Inflammatory macrophage treated with lipopolysaccharide for 4 hours (primary cell): ENCODE measurements at places on chromosomes 11 and 22.

GRCh38 chr11:45189230-45189629, 42.8 kb downstream of the PRDM11 start:
- DNase-seq, result no peak

- DNase-seq, result no peak
Observed at GRCh38 chr11:132361011-132361550, 990.7 kb downstream of the NTM start.

DNA sequence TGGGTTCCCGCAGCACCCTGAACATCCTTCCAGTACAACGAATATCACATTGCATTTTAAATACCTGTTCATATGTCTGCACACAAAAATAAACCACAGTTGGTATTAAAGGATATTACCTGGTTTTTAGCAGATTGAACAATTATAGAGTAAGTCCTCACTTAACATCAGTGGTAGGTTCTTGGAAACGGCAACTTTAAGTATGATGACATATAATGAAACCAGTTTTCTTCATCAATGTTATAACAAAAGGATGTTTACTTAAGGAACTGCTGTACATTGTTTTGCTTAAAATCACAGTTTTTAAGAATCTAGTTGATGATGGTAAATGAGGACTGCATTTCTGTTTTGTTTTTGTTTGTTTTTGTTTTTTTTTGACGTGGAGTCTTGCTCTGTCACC, 28.0 kb downstream of the TRIM66 start:
- DNase-seq, result no peak

DNA sequence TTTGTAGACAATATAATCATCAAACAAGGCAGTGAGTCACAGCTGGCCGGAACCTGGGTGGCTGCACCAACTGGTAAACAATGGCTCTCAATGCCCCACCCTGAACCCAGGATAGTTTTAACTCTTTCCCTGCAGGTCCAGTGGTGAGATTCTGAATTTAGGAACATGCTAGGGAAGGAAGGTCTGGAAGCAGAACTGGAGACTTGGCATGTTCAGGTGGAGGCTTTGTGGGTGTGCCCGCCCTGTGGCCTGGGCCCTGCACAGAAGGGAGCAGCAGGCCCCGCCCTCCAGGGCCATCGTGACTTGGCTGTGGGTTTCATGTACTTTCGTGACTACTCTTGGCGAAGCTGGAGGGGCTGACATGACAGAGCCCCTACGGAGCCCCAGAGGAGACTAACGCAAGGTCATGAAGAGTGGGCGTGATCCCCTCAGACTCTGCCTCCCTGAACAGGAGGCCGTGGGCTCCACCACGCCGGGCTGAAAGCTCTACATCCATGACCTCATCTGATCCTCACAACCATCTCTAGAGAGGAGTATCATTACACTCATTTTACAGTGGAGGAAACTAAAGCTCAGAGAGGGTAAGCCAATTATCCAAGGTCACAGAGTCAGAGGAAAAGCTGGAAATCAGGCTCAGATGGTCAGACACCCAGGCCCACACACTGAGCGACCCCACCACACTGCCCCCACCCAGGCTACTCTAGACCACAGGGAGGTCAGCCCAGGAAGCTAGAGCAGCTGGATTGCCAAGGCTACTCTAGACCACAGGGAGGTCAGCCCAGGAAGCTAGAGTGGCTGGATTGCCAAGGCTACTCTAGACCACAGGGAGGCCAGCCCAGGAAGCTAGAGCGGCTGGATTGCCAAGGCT, 27.3 kb downstream of the MAFF start:
- peak; percentile 26 for DNase-seq

- DNase-seq, result no peak
Observed at GRCh38 chr11:24226606-24227005, 270.2 kb upstream of the LUZP2 start.

DNA sequence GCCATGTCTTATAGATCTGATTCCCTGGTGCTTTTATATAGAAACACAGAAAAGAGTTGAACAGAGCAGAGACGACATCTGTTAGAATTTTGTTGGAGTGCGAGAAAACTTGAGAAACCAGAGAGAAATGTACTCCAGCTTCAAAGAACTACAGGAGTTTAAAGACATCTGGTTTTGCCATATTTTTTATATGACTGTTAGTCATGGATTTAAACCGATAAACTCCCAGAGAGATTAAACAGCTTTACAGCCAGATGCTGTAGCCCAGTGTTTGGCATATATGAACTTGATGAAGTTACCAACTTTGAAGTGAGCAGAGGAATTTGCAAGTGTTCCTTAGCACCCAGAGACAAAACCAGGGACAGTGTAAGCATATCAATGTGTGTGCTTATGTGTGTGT, 1083.1 kb downstream of the LRRC4C start:
- DNase-seq, result no peak

DNA sequence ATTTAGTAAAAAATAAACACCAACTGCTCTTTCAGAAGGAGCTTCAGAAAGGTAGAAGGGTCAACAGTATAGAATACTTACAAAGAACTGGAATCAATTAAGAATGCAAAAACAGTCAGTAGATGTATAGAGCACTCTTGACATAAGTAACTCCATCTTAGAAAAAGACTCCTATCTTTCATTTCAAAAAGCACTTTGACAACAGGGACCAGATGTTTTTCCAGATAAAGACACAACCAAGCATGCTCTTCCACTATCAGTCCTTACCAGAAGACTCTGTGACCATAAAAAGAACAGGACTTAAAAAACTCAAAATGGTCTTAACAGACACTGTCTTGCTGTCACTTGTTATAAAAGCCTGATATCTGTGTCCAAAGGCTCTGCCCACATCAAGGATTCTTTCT, 5.2 kb downstream of the SLC25A17 start:
- no peak for DNase-seq

DNA sequence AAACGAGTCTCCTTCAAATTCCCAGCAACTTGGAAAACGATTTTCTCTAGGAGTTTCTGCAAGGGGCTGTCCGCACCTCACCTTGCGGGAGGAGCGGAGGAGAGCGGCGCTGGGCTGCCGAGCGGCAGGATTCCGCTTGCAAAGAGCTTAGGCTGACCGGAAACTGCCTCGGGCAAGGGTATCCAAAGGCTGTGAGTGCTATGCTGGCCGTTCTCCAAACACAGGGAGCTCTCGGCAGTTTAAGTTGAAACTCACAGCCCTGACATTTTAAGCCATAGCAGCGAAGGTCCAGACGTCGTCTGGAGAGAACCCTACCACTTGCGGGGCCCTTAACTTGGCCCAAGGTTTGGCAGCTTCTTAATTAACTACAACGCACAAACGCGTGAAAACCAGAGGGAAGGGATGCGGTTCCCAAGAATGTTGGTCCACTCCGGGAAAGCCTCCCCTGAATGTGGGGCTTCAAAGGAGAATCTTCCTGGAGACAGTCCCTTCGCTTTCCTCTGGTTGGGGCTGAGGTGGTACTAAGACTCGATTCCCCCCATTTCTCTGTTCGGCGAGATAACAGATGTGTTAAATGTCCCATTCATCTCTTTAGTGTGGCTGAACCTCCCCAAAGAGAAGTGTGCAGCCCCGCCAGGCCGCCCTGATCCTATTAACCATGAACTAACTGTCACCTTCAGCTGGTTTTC, 1.1 kb upstream of the DBX1 start:
- DNase-seq, result no peak

DNA sequence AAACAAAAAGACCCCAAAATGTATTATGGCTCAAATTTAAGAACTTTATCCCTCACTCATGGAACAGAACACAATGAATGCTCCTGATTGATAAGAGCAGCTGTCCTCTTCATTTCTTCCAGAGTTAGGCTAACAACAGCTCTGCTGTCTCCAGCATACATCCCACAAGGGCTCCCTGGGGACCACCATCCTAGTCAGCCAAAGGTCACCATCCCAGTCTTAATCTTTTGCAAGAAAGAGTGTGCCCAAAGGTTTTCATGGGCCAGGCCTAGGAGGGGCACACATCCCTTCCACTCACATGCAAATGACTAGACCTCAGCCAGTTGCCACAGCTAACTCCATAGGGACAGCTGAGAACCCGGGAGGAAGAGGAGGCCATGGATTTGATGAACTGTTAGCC, 555.3 kb downstream of the BUD13 start:
- DNase-seq, result no peak

DNA sequence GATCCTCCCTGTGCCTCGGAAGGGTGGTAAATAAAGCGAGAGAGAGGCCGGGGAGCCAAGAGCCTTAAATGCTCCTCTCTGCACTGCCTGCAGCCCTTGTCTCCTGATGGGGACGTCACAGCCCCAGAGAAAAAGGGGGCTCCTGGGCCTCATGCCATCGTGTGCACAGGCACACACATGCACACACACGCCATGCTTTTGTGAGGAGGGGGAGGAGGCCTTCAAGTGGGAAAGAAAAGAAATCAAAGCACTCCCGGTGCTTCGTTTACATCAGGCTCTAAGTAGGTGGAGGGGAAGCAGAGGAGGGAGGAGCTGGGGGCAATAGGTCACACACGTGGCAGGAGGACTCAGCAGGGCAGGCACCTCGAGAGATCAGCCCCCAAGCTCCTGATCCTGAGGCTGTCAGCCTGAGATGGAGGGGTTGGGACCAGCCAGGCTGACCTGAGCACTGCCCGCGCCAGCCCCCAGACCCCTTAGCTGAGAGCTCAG, 68.2 kb upstream of the NECTIN1 start:
- DNase-seq, result no peak

GRCh38 chr11:120819003-120819402, 204.9 kb upstream of the TBCEL start:
- DNase-seq, result no peak

- peak; percentile 27 for DNase-seq
Observed at GRCh38 chr11:128244871-128245270, 342.5 kb downstream of the ETS1 start.

- no peak for DNase-seq
Observed at GRCh38 chr11:7651700-7652099, 21.6 kb downstream of the CYB5R2 start.

- no peak for DNase-seq
Observed at GRCh38 chr11:3166268-3167142, 1.4 kb upstream of the OSBPL5 start.

DNA sequence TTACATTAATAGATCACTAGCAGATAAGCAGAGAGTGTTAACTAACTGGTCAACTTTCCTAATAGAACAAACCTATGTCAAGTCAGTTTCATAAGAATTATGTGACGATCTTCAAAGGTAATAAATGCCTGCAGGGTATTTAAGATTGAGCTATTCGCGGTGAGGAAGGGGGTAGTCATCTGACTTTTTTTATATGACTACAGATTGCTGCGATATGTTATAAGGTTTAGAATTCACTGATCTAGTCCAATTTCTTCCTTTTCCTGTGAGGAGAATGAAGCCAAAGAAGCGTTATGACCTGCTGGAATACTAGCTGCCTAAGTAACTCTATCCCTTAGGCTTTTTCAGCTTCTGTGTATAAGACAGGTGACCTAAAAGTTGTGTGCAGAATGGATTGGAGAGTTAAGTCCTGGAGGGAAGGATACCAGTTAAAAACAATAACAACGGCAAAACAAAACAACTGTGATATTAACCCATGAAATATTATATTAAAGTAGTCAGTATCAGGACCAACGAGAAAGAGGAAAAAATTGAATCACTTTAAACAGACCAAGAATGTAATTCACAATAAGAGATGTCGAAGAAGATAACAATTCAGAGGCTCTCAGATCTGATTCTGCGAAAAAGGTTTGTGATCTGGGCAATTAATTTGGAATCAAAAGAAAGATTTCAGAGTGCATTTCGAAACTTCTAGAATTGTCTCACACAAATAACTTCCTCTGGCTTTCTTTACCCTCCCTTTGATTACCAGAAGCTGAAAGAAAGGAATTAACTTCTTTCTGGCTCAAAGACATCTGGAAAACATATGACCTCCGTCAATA, 630 bp downstream of the CASP4 start:
- DNase-seq, result no peak

GRCh38 chr11:22982903-22983302, 122.6 kb upstream of the CCDC179 start:
- no peak for DNase-seq

DNA sequence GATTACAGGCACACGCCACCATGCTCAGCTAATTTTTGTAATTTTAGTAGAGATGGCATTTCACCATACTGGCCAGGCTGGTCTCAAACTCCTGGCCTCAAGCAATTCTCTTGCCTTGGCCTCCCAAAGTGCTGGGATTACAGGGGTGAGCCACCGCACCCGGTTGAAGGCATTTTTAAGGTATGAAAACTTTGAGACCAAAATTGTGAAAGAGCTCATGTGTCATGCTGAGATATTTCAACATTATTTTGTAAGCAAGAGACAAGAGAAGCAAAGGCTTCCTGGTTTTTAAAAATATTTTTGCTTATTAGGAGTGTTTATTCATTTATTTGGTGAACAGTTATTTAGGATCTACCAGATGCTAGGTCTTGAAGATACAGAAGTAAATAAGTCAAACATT, 6.8 kb downstream of the NHERF4 start:
- DNase-seq, result peak; percentile 80

GRCh38 chr11:22416462-22416861, 78.3 kb downstream of the SLC17A6 start:
- no peak for DNase-seq

DNA sequence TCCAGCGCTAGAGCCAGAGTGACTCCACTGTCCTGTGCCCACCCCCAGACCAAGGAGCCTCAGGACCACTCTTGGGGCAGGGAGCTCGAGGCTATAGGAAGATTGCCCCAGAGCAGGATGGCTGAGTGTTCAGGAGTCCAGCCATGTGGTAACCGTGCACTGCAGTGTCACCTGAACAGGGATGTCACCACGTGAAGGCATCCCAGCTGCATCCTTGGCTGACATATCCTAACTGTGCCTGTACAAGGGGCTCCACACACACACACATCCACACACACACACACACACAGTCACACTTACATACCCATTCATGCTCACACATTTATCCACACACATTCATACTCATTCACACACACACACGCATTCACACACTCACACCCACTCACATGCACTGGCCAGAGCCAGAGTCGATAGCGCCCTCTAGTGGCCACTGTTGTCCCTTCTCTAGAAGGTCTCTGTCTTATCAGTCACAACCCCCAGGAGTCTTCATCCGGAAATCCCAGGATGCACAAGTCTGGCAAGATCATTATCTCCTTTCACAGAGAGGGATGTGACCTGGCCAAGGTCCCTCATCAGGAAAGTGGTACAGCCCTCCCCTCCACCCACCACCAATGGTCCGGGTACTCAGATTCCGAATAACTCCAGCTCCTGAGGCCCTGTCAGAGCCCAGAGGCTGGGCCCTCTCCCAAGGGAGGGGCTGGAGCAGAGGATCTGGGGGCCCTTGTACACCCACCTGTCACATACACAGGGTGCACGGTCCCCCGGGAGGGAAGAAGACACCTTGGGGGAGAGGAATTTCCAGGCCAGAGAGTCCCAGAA, 55.1 kb downstream of the IGLL5 start:
- DNase-seq, result peak; percentile 75
